ENCODE measurements at places on chromosomes 6 and 20.

DNA sequence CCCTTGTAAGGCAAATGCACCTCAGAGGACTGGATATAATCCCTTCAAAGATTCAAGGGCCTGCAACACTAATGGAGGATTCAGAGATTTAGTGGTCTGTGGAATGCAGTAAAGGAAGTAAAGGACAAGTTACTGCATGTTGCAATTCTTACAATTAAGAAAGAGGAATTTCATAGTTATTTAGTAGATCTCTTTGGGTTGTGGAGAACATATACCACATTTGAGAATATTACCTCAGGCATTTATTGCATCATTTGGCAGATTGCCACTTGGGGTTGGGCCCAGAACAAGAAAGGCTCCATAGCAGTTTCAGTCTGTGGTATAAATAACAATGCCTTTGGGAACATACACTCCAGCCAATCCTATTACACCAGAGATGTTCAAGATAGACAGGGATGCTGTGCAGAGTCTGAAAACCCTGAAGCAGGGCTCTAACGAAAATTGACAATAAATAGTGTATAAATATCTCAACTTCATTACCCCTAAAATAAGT lies 20.9 kb upstream of the EPM2A start:
- no peak for DNase-seq

- no peak for DNase-seq
Observed at GRCh38 chr6:107458672-107459282, 587 bp downstream of the PDSS2 start.

GRCh38 chr6:150931405-150931804 lies 65.9 kb downstream of the MTHFD1L start:
- no peak for DNase-seq

DNA sequence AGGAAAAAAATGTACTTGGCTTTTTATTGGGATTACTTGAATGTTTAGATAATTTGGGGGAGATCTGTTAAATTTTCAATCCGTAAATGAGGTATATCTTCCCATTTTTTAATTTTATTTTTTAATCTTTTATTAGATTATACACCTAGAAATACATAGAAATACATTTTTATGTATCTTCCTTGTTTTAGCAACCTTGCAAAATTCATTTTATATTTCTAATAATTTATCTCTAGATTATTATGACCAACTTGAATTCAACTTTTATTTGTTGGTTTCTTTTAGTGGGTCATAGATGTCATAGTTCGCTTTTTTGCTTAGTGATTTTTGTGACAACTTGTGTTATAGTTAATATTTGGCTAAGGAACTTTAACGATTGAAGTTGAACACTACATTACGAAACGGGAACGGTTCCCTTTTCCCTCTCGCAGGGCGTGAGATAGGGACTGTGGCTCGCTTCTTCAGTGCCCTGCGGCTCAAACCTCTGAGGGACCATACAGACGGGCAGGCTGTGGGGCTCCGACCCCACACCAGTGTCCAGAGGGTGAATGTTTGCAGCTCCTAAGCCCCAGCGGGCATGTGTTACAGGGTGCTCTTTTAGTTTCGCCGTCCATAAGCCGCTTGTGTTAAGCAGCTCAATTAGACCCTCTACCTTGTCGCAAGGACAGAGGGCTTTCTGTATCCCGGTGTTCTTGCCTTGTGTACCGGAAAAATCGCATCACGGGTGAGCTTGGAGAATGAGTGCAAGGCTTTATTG lies 53.8 kb downstream of the PRND start:
- no peak for DNase-seq

GRCh38 chr6:167934426-167934864 lies 63.0 kb upstream of the KIF25 start:
- DNase-seq: no peak

Measured in putamen (tissue), 1 donor.